Activated T-helper 17 cell treated with anti-CD3 and anti-CD28 coated beads, Interleukin-2, amount 50 U/mL, for 72 hours (primary cell): ENCODE measurements at places on chromosomes 2 and 18.

GRCh38 chr18:46315161-46315560 is 211.0 kb downstream of the HAUS1 start:
- ATAC-seq: peak; percentile 16

DNA sequence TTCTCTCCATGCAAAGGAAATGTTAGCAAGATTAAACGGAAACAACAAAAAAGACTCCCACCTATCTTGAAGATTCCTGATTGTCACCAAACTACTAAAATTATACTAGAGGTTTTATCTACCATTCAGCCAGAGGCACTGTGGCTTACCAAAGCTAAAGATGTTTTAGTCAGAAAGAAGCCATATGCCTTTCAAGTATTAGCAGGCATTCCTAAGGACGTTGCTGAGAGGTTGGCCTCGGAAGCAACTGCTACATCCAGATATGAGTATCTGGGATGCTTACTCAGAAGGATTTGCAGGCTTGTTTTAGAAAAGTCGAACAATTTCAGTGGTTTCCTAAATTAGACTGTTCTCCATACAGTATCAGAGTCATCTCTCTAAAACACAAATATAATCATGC is 88.3 kb upstream of the UBE2E3 start:
- no peak for ATAC-seq

GRCh38 chr2:133086176-133086575 is 416.2 kb upstream of the LYPD1 start:
- no peak for ATAC-seq

- no peak for ATAC-seq
Observed at GRCh38 chr2:123853161-123853560, 171.9 kb upstream of the CNTNAP5 start.

DNA sequence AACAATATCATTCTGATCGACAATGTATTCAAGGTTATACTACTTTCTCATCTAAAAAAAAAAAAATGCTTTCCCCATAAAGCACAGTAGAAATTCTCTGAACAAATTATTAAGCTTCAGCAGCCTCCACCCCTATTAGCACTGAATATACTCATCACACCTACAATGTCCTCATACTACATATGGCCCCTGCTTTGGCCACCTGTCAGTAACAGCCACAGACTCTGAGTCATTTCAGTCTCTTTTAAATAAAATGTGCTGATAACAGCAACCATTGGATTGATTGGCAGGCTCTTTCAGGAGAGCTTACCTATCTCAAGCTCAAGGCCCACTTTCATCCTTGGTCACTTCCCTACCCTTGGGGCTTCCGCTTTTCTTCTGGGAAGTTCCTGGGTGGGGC is 236.7 kb downstream of the TMX3 start:
- ATAC-seq: no peak

GRCh38 chr2:191427031-191427430 is 181.8 kb downstream of the MYO1B start:
- no peak for ATAC-seq

DNA sequence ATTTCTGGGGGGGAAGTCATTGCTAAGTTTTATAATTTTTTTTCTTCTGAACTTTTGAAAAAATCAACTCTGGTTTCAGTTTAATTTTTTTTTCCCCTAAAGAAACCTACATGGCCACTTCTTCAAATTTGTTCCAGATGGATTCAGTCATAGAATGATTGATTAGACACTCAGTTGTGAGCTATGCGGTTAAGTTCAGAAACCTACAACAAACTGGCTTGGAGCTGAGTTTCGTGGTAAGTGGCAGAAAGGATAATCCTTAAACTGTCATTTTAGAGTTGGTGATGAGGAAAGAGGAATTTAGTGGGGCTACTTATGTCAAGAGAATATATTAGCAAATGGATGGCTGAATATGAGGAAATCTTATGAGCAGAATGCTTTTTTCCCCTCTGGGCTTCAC is 23.7 kb downstream of the EFEMP1 start:
- no peak for ATAC-seq

DNA sequence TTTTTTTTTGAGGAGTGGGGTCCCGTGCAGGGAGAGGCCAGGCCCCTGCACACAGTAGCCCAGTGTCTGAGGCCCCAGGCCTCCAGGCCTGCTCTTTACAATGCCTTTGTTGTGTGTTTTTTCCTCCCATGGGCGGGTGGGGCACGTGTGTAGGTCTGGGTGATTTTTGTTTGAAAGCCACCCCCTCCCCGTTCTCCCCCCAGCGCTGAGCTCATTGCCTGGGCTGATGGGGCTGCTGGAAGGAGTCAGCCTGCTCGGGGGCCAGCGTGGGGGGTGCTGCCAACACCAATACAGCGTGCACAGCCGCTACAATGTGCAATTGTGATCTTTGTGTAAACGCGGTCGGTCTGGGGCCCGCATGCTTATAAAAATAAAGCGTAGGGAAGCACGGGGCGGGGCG is 142.7 kb downstream of the DYSF start:
- ATAC-seq: no peak

- no peak for ATAC-seq
Observed at GRCh38 chr18:75173125-75173432, 35.9 kb downstream of the PTGR3 start.

- no peak for ATAC-seq
Observed at GRCh38 chr2:228819701-228820100, 451.4 kb downstream of the PID1 start.
